NCI-H1436 treated with DMSO at 0.1 percent for 48 hours (cell line): ENCODE measurements at places on chromosomes 7 and 10.

GRCh38 chr10:33155720-33156638, 178.5 kb downstream of the NRP1 start:
- no peak for DNase-seq

GRCh38 chr7:83178796-83179195, 16.1 kb upstream of the PCLO start:
- no peak for DNase-seq

GRCh38 chr10:109913306-109913892, 9.9 kb downstream of the XPNPEP1 start:
- DNase-seq = no peak

GRCh38 chr7:6438427-6438826, 9.3 kb downstream of the DAGLB start:
- no peak for DNase-seq

DNA sequence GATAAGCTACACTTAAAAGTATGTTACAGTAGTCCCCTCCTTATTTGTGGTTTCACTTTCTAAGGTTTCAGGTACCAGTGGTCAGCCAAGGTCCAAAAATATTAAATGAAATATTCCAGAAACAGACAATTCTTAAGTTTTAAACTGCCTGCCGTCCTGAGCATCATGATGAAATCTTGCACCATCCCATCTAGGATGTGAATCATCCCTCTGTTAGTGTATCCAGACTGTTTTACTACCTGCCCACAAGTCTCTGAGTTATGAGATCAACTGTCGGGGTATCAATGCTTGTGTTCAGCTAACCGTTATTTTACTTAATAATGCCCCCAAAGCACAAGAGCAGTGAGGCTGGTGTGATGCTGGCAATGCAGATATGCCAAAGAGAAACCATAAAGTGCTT, 11.4 kb downstream of the KDM7A start:
- DNase-seq = no peak

DNA sequence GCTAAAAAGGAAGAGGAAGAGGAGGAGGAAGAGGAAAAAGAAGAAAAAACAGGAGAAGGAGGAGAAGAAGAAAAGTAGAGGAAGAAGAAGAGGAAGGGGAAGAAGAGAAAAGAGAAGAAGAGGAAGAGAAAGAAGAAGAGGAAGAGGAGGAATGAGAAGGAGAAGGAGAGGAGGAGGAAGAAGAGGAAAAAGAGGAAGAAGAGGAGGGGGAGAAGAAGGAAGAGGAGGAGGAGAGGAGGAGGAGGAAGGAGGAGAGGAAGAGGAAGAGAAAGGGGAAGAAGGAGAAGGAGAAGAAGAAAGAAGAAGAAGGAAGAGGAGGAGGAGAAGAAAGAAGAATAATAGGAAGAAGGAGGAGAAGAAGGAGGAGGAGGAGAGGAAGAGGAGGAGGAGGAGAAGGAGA, 96.4 kb upstream of the GNA12 start:
- DNase-seq = no peak

GRCh38 chr10:110676016-110676415, 31.9 kb downstream of the RBM20 start:
- no peak for DNase-seq

DNA sequence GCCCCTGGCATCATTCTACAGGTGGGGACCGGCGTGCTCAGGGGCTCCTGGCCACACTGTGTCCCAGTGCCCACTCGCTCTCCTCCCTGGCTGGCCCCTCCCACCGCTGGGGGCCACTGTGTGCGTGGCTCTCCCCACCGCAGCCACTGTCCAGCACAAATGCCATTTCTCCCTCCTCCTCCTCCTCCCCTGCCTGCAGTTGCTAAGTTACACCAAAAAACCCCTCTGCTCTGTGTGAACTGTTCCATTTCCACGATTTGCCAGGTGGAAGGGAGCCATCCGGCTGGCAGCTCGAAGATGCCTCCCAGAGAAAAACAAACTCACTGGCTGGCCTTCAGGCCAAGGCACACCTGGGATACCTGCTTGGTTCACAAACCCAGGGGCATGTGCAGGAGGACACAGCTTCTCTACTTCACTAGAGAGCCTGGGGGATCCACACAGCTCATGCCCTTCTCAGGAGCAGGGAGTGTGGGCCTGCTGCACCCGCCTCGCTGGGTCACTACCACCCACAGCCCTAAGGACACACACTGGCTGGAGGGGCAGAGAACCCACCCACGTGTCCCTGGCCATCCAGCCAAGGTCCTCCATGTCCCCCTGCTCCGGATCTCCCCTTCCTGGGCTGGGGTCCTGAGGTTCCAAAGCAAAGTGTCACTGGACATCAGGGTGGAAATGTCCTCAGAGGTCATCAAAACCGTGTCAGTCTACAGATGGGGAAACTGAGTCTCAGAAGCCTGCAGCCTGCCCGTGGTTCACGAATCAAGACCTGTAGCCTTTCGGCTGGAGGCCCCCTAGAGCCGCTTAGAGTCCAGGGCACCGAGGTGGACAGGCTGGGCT, 1.7 kb downstream of the RASGEF1A start:
- DNase-seq = no peak

GRCh38 chr10:59585046-59585700, 124.5 kb downstream of the SLC16A9 start:
- DNase-seq = no peak
